Islet precursor cell (in vitro differentiated cells): ENCODE measurements at places on chromosomes 7 and 10.

DNA sequence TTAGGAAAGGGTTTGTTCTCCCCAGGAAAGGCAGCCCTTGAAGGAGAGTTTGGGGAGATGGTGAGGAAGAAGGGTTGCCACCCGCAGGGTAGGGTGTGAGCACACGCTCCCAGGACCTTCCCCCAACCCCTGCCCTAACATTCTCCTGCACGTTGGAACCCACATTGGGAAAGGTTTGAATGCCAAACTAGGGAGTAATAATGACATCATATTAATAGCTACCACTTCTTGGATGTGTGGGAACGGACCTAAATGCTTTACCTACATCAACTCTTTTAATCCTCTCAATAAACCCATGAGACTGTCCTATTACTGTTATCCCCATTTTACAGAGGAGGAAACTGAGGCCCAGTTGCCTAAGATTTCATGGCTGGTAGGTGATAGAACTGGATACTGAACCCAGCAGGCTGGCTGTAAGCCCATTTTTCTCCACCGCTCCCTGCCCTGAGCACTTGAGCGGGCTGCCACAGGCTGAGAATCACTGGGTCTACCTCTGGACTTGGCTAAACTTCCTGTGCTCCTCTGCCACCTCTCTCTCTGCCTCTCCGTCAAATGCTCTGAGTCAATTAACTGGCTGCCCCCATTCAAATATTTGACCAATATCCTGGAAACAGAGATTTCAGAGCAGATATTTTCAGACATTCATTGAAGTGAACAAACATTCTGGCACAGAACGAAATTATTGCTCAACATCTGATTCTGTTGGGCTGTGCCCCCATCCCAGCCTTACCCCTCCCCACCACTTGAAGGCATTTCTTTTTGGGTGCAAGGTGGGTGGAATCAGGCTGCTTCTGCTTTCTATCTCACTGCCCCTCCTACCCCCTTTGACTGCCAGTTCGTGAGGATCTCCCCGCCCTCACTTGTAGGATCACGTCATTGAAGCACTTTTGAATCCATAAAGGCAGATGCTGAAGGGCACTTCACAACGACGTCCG lies 129.7 kb downstream of the C10orf105 start:
- DNase-seq, result no peak

DNA sequence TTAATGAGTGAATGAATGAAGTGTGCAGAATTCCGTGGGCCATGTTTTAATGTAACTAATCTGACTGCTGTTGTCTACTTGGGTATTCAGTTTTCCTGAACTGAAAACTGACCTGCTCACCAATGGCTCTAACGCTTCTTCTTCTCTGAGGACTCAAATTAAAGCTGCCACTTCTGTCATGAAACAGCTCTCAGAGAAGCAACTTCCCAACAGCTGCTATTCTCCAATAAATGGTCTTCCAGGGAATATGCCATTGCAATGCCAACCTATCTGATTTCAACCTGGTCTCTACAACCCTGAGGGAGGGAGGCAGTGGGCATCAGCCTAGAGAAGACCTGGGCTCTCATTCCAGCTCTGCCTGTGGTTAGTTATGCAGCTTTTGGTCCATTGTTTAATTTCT lies 69.4 kb downstream of the FRMD4A start:
- no peak for DNase-seq

GRCh38 chr7:80134536-80135308 lies at the start of gene GNAI1:
TSS of gene GNAI1 (plus strand) at chr7:80134831. CDS start at chr7:80135161, 330 bp downstream.
- DNase-seq, result peak; percentile 91

GRCh38 chr7:130216750-130217149 lies 9.1 kb downstream of the SSMEM1 start:
- no peak for DNase-seq

- DNase-seq, result no peak
These were observed 332.6 kb downstream of the SH2D4B start for GRCh38 chr10:80870282-80870681.
